MV-4-11 (cell line): ENCODE measurements at places on chromosomes 6 and 20.

DNA sequence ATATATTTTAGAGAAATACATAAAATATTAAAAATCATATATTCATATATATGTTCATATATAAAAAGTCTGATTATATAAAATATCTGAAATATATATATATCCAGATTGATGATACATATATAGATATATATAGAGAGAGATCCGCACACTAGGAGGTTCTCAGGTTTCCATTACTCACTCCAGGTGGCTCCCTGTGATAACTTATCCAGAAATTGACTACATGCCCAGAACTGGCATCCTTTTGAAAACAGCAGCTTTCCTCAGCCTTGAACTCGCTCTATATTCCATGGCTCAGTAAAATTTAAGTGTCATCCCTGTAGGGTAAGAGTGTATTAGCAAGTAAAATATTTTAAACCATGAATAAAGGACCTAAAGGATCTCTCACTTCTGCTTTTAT, 206.8 kb downstream of the TINAG start:
- no peak for DNase-seq

DNA sequence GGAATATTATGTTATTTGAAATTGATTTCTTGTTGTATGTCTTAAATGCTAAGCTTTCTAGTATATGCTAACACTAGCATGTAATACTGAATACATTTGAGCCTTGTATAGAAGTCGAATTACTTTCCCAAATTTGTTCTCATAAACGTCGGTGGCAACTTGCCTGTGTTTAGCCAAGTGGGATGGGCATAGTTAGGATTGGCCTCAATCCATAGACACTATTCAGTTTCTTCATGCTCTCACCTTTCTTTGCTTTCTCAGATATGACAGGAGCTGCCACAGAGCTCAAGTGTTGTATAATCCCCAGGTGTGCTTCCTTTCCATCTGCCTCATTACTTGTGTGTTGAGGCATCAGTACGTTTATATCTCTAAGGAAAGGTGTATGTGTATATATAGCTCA, 19.3 kb downstream of the ZNF334 start:
- no peak for DNase-seq

GRCh38 chr6:157228426-157229131, 94.7 kb downstream of the TMEM242 start:
- no peak for DNase-seq

DNA sequence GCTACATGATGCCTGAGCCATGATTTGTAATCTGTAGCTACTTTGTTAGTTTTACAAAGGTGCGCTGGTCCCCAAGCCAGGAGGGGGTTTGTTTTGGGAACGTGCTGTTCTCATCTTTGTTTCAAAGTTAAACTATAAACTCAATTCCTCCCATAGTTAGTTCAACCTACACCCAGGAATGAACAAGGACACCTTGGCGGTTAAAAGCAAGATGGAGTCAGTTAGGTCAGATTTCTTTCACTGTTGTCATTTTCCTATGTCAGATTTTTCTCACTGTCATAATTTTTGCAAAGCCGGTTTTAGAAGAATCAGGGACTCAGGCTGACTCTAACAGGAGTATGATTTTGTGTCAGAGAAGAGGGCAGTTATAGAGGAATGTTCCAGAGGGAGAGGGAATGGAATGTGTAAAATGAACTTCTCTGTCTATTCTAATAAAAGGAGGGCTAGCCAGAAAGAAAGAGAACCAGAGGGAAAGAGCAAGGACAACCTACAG, 2.3 kb upstream of the GMPR start:
- no peak for DNase-seq

- DNase-seq = peak; percentile 64
These were observed 56.6 kb downstream of the PCMT1 start for GRCh38 chr6:149806127-149806526.

DNA sequence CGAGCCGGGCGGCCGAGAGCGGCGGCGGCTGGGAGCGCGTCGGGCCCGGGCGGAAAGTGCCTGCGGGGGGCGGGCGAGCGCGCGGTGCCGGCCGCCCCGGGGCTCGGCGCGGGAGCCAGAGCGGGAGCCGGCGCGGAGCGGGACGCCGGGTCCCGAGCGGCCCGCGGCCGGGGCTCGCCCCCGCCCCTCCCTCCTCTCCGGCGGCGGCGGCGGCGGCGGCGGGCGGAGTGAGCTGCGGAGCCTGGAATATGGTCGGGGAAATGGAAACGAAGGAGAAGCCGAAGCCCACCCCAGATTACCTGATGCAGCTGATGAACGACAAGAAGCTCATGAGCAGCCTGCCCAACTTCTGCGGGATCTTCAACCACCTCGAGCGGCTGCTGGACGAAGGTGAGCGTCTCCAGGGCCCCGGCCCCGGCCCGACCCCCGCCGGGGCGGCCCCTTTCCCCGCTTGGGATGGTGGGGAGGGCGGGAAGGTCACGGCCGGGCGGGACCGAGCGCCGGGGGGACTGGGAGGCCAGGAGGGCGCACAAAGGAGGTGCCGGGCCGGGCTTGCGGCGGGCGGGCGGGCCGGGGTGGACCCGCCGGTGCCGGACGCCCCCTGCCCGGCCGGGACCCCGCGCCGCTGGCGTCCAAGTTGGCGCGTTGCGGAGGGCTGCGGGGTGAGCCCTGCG, 565 bp downstream of the QKI start:
- no peak for DNase-seq

GRCh38 chr20:48220033-48220633, 434.9 kb upstream of the SULF2 start:
- DNase-seq = no peak

DNA sequence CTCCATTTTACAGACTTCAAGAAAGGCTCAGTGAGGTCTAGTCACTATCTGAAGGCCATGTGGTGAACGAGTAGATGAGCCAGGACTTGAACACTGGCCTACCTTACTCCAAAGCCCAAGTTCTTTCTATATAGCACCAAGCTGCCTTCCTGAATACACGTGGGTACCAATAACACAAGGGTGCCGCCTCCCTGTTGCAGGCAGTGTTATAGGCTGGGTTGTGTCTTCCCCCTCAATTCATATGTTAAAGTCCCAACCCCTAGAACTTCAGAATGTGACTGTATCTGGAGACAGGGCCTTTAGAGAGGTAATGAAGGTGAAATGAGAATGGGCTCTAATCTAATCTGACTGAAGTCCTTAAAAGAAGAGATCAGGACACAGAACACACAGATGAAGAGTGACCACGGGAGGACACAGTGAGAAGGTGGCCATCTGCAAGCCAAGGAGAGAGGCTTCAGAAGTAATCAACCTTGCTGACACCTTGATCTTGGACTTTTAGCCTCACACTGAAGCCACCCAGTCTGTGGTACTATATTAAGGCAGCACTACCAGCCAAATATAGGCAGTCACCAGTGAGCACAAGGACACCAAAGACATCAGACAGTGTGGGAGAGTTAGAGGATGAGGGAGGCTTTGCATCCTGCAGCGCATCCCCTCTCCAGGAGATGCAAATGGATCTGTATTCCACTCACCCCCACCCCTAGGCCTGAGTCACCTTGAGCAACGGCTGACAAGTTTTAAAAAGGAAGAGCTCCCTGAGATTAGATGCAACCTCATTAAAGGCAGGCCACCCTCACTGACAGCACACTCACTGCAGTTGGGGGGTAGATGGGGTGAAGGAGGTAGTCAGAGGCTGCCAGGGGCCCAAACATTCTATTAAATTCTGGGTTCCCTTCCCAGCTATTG, 40.9 kb upstream of the LYRM2 start:
- DNase-seq = no peak
